ENCODE measurements at places on chromosomes 16 and 17.

DNA sequence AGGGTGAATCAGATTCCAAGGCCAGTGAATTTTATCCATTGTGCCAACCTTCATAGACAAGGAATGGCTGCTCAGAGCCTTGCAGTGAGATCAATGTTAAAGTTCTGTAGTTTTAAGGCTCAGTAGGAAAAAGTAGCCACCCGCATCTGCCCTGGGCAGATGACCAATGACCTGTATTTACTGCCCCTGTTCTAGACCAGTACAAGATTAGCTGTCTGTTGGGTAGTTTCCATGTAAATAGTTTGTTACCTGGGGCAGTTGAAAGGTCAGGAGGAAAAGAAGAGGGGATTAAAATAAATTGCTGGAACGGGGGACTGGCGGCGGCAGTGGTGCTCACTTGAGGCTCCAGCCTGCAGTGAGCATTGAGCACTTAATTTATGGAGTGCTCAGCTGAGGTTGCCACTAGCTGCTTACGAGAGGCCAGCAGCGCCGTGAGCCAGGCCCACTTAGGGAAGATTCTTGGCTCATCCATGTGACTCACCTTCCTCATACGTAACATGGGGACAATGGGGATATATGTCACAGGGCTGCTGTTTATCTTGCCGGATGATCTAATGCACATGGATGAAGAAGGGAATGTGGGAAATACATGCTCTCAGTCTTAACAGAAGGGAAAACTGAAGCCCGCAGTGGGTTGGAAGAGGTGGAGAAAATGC, 10.7 kb upstream of the NOS2 start:
- DNase-seq, result peak; percentile 10

- DNase-seq, result no peak
These were observed 2.8 kb downstream of the ADCY7 start for GRCh38 chr16:50269061-50269705.

DNA sequence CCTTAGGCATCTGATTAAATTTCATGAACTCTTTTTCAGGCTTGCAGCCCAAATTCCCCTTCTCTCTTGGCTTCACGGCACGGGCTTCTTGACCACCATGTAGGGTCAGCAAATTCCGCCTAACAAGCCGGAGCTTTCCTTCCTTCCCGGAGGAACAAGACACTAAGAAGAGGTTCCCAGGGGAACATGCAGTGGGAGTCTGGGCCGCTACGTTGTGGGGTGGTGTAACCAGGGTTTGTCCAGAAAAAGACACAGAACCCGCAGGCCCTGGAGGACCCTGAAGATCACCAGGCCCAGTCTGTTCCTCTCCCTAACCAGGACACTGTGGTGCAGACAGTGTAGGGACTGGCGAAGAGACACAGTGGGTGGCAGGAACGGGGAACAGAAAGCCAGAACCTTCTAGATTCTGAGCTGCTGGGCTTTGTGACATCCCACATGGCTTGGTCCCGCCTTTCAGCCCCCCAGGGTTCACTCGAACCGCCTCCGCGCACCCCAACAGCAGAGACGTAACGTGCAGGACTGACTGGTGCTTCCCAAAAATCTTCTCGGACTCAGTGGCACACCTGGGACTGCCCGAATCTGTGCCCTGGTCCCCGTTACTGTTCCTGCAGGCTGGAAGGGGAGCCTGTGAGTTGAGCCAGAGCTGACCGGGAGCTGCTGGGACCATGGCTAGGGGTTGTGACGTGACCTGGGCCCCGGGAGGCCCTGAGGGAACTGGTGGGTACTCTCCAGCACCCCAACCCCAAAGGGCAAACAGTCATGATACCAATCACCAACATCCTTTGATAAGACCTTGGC, 55.2 kb downstream of the TBC1D16 start:
- DNase-seq, result no peak

GRCh38 chr16:53864819-53865493, 161.0 kb downstream of the FTO start:
- no peak for DNase-seq

GRCh38 chr17:17088541-17089525, 46.6 kb downstream of the MPRIP start:
- DNase-seq, result no peak

- no peak for DNase-seq
These were observed 25.5 kb downstream of the SERPINF1 start for GRCh38 chr17:1787301-1787902.

GRCh38 chr17:74190807-74191406, 12.6 kb upstream of the RPL38 start:
- no peak for DNase-seq

GRCh38 chr16:15653227-15653626, 3.2 kb downstream of the NDE1 start:
- DNase-seq, result no peak

GRCh38 chr16:46748775-46749705, 896 bp upstream of the MYLK3 start:
- DNase-seq, result no peak

GRCh38 chr17:55246583-55246982, 18.2 kb upstream of the HLF start:
- DNase-seq, result no peak
